GM12892 (cell line): ENCODE measurements at places on chromosomes 4 and X.

GRCh38 chr4:8540991-8541390 lies 39.2 kb upstream of the GPR78 start:
- no peak for DNase-seq

DNA sequence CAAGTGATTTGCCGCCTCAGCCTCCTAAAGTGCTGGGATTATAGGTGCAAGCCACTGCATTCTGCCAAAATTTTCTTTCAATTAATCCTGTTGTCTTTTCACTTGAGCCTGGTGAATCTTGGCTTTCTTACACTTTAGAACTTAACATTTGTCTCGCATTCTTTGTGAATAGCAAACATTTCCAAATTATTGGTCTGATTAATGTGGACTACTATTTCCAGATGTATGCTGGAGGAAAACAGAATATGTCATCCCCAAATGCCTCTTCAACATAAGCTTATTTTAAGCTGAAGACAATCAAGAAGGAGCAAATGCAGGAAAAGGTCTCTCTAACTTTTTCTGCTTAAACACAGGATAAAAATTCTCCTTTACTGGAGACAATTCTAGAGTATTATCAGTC lies 233.4 kb downstream of the PPP4R3C start:
- DNase-seq, result no peak

DNA sequence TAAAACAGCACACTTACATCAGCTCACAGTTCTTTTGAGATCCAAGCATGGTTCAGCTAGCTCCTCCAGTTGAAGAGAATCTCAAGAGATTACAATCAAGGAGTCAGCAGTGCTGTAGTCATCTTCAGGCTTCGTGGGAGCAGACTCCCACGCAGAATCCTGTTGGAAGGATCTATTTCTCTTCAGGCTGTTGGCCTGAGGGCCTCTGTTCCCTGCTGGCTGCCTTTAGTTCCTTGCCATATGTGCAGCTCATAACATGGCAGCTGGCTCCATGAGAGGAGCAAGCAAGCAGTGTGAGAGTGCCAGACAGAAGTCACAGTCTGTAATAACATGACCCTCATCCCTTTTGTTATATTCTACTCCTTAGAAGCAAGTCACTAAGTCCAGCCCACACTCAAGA lies 168.6 kb downstream of the COX18 start:
- DNase-seq, result no peak

DNA sequence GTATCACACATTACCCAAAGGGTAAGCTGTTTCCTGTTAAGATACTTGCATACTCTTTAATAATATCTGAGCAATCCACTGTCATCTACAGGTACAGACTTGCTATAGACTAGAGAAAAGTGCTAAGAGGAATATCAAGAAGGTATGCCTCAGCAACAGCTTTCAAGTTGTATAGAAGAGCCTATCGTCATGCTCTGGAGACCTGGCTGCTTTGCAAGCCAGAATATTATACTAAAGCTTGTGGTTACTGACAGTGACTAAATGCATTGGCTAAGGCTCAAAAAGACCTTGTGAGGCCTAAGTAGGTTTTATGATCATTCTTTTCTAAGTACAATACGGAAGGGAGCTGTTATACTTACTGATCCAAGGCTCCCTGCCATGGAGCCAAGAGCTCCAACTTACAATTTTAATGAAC lies 11.3 kb downstream of the LAMP2 start:
- no peak for DNase-seq

- no peak for DNase-seq
Observed at GRCh38 chrX:44470816-44471215, 71.8 kb downstream of the FUNDC1 start.
